ENCODE measurements at places on chromosomes 6 and 20.

- DNase-seq, result no peak
These were observed 17.8 kb downstream of the EEF1E1 start for GRCh38 chr6:8084586-8084985.

- no peak for DNase-seq
These were observed 45.0 kb upstream of the INSM1 start for GRCh38 chr20:20322912-20323311.

- peak; percentile 19 for DNase-seq
These were observed 54.2 kb downstream of the HIVEP1 start for GRCh38 chr6:12066297-12066696.

DNA sequence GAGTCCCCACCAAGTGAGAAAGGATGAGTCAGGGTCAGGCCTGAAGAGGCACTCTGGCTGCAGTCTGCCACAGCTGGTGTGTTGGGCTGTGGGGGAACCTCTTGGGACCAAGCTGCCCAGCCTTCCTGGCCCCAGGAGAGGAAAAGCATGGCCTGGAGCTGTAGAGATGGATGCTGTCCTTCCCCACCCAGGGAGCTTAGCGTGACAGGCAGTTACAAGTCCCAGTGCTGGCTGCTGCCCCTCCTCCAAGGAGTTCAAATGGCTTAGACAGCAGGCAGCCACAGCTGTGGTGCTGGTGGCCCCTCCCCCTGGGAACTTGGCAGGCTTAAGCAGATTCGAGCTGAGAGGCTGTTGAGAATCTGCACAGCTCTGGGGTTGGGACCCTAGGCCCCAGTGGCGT is 253.2 kb downstream of the PLCB1 start:
- peak; percentile 65 for DNase-seq

- no peak for DNase-seq
These were observed 8.1 kb downstream of the TREML4 start for GRCh38 chr6:41236276-41236675.

DNA sequence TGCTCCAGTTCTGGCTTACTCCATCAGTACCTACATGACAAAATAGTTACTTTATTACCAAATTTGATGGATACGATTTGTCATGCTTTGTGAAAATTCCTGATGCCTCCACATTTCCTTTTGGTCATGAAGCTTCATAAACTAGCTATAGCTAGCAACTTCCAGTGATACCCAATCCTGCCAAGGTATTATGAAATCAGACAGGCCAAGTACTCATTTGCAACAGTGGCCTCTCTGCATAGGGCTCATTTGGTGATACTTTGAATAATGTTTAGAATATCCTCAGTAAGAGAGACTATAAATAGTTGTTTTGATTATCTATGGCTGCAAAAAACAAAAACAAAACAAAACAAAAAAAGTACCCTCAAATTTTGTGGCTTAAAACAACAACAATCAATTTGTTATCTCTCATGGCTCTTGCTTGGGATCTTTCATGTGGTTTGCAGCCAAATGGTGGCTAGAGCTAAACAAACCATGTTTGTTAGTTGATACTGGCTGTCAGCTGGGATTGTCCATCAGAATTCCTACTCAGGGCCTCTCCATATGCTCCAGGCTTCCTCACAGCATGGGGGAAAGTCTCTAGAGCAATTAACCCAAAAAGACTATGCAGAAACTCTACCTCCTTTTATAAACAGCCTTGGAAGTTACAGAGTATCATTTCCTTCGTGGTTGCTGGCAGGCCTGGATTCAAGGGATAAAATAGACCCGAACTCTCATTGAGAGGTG is 10.1 kb upstream of the PRL start:
- DNase-seq, result no peak

Measured in IMR-90 (cell line).